ENCODE measurements at places on chromosomes 16 and 17. TPM values are rescaled to one million over a fixed set of nuclear protein-coding genes. Genes with fewer than 3 reads are reported as not detected.

Gene CA10
- total RNA-seq, result not detected

Gene NTN3
- 0.14 TPM for total RNA-seq

Gene PRAC1
- not detected for total RNA-seq

Gene KRT20
- not detected for total RNA-seq

Gene SEPTIN1
- 1.3 TPM for total RNA-seq

Gene TMEM238L
- not detected for total RNA-seq

Gene HOXB4
- total RNA-seq, result 0.25 TPM

Gene GFER
- 23.3 TPM for total RNA-seq

Gene SALL1
- total RNA-seq, result 1.3 TPM
